Stimulated activated CD4-positive, alpha-beta T cell treated with anti-CD3 and anti-CD28 coated beads, Interleukin-2, amount 100 ng/mL, for 24 hours (primary cell): ENCODE measurements at places on chromosomes 3 and 15.

- DNase-seq: peak; percentile 48
These were observed 47.4 kb upstream of the CRTC3 start for GRCh38 chr15:90482124-90483011.

- no peak for DNase-seq
These were observed 87.1 kb downstream of the RGMA start for GRCh38 chr15:93001881-93002280.

DNA sequence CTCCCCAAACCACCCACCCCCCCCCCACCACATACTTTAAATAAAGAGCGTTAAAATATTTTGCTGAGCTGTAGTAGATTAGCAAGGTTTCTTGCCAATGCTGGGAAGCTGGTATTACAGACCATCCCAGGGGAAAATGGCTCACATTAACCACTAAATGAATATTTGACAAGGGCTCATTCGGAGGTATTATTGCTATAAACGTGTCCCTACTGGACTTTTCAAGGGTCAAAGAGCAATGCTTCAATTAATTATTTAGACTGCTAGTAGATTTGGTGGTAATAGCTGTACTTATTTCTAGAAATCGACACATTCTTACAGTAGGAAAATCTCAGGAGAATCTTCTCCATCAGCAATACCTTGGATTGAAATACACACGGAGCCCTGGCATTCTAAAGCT, 5.2 kb downstream of the SOX2 start:
- DNase-seq: no peak

- DNase-seq: peak; percentile 83
These were observed 88.3 kb downstream of the TMEM266 start for GRCh38 chr15:76147906-76148570.

- DNase-seq: no peak
These were observed 590.6 kb downstream of the MAGI1 start for GRCh38 chr3:65448120-65448519.
